ENCODE measurements at places on chromosomes 13 and 19. TPM values are rescaled to one million over a fixed set of nuclear protein-coding genes. Genes with fewer than 3 reads are reported as not detected.

- DNase-seq = no peak
Measured at GRCh38 chr19:28394725-28395124, 818.2 kb downstream of the UQCRFS1 start.

BBC3 gene
- 13.9 TPM for total RNA-seq

DNA sequence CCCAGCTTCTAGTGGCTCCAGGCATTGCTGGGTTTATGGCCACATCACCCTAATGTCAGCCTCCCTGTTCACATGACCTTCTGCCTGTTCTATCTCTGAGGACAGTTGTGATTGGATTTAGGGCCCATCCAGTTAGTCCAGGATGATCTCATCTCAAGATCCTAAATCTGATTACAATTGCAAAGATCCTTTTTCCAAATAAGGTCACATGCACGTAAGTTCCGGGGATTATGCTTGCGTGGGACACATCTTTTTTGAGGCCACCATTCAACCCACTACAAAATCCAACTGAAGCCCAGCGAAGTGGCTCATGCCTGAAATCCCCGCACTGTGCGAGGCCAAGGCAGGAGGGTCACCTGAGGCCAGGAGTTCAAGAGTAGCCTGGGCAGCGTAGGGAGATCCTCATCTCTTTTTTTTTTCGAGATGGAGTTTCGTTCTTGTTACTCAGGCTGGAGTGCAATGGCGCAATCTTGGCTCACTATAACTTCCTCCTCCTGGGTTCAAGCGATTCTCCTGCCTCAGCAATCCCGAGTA lies 12.3 kb downstream of the PLD3 start:
- no peak for DNase-seq

LRRC25 gene
- total RNA-seq = not detected

GRCh38 chr13:27186295-27186694 lies 14.7 kb upstream of the USP12 start:
- no peak for DNase-seq
